Activated CD8-positive, alpha-beta T cell treated with anti-CD3 and anti-CD28 coated beads, Interleukin-2, amount 10 ng/mL, durations not matched to agents 7 days and 5 days (primary cell): ENCODE measurements at places on chromosomes 1 and 21. TPM values are rescaled to one million over a fixed set of nuclear protein-coding genes. Genes with fewer than 3 reads are reported as not detected.

Gene CSF3R
- total RNA-seq: 0.05 TPM

Gene ACAP3
- total RNA-seq: 65.2 TPM

Gene RNF223
- total RNA-seq: not detected

Gene TMEM79
- total RNA-seq: 9.1 TPM

Gene ILF2
- total RNA-seq: 211 TPM

Gene KRTAP19-7
- total RNA-seq: not detected

Gene F3
- total RNA-seq: not detected

Gene CASP9
- 10.7 TPM for total RNA-seq
